ENCODE measurements at places on chromosomes 3 and 15.

GRCh38 chr15:95874637-95875036 is 455.9 kb upstream of the NR2F2 start:
- no peak for DNase-seq

DNA sequence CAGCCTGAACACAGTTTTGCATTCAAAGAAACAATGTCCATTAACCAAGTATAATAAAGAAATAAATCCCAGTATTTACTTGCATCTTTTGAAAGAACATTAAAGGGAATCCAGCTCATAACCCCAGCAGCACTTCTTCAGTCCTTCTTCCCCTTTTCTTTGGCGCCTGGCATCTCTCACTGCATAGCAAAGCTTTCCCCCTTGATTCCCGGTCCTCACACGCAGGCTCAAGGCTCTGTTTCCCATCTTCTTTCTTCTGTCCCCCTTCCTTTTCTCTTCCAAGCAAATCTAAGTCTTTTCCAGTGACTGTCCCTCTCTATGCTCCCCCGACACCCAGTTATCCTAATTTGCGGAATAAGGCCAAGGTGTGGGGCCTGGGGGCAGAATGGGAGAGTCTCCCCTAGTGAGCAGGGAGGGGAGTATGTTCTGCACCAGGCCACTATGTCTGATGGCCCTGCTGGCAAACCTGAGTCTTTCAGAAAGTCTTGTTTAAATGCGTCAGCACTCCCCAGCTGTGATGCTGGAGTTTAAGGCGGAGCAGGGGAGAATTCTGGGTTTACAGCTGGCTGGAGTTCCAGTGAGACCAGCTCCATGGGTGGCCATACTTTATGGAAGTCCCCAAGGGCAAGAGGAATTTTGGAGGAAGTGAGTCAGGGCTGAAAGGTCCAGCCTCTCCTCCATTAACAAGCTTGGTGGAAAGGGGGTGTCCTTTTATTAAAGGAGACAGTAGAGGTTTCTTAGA is 42.1 kb downstream of the GOLGA6A start:
- DNase-seq = peak; percentile 18

- DNase-seq = no peak
Observed at GRCh38 chr15:90178468-90179435, 22.4 kb upstream of the SEMA4B start.

DNA sequence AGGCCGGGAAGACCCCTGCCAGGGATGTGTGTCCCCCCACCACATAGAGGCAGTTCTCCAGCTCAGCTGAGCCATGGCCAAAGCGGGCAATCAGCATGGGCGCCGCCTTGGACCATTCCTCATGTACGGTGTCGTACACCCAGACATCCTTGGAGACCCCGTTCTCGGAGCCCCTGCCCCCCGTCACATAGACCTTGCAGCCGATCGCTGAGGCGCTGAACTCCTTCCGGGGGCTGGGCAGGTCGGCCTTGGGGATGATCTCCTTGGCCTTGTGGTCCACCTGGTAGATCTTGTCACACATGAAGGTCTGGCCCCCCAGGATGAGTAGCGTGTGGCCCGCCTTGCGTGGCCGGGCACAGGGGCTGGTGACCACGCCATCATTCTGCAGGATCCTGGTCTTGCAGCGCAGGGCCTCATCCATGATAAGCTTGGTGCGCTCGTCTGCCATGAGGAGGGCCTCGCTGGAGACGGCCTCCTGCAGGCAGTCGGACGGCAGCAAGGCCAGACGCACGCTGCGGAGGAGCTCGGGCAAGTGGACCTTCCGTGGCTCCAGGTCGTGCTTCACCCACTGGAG is 26.0 kb downstream of the KLHL25 start:
- DNase-seq = no peak

GRCh38 chr3:73187328-73187727 is 125.9 kb downstream of the EBLN2 start:
- no peak for DNase-seq

GRCh38 chr3:142586803-142587406 is 8.4 kb upstream of the ATR start:
- peak; percentile 28 for DNase-seq

GRCh38 chr3:50254577-50255250 is 14.2 kb upstream of the SEMA3B start:
- no peak for DNase-seq

- DNase-seq = no peak
Observed at GRCh38 chr3:54713031-54713430, 214.8 kb downstream of the LRTM1 start.

DNA sequence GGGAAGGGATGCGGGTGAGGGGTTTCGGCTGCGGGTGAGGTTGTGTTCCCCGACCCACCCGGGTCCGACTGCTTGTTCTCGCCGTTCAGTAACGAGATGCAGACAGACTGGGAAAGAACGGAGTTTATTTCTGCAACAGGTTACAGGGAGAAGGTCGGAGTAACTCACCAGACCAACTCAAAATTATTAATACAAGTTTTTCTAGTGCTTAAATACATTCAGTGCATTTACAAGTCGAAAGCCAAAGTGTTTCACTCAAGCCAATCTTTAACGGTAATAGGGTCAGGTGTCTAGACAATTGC is 492 bp upstream of the HIGD1A start:
- DNase-seq = no peak

DNA sequence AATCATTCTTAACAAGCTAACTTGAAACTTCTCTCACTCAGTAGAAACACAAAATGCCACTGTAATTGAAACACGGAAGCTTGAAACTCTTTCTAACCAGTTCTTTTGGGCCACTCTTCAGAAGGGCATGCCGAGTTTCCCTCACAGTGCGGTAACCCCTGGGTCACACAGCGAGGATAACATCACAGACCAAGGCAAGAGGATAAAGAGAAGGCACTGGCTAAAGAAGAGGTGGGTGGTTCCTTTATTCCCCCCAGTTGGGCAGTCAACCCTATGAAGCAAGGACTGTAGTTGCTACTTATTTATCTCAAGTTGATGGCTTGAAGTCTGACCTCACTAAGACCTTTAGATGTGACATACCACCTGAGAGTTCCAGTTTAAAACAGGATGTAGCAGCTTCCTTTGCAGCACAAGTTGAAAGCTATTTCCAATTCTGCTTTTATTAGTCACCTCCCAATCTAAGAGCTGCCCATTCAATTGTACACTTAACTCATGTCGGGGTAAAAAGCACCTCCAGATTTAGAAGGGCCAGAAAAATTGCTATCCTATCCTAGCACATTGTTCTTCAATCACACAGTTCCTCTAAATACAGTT is 272.4 kb downstream of the TIGIT start:
- no peak for DNase-seq

DNA sequence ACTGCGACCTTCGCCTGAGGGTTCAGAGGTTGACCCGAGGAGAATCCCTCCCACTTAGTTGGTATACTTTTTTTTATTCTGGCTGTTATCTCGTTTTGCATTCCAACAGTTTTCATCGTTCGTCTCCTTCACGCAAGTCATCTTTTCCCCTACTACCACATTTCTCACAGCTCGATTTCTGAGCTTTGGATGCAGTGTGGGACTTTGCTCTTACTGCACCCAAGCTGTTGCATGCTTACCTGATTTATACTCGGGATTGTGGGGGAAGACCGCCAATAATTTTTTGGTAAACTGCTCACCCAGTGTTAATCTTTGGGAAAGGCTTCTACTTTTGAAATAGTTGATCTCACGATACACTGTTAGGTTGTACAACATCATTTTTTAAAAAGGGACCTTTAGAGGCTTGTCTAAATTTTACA is 702 bp downstream of the TBC1D23 start:
- no peak for DNase-seq

GRCh38 chr3:72820415-72820814 is 27.8 kb downstream of the SHQ1 start:
- no peak for DNase-seq

- no peak for DNase-seq
Observed at GRCh38 chr3:25460751-25461150, 32.7 kb downstream of the RARB start.

DNA sequence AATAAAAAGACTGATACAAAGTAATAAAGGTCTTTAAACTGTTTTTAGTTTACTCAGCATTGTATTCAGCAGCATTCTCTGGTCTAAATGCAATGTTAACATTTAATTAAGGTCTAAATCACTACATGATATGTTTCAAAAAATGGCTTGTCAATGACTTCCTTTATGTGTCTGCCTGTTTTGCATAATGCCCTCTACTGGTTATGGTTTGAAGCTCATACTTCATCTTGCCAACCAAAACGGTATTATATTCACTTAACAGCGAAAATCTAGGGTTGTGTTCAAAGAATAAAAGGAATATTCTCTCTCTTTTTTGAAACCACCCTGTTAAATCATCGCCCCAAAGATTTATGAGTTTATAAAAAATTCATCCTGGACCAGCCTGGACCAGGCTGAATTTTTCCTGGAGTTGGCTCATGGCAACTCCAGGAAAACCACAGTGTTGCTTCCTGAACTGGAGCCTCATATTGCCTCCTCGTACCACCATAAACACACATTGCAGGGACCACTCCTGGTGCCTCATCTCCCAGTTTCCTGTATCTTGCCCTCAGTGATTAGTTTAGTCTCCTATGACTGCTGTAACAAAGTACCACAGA is 6.7 kb upstream of the NCEH1 start:
- no peak for DNase-seq

DNA sequence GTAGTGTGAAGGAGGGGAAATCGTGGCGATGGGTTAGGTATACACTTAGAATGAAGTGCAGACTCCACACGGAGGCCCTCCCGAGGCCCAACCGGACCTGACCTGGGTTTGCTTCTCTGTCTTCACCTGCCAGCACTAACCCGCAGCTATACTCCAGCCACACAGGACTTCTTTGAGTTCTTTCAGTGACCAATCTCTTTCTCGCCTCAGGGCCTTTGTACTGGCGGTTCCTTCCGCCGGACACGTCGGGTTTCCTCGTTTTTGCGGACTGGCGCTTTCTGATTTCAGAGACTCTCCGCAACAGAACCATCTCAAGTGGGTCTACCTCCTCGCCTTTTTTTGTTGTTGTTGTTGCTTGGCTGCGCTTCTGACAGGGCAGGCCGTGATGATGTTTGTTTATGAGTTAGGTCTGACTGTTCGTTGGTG is at the start of gene NEIL1:
NEIL1 (plus strand) TSS at position 244 of the 426 bp plus-strand sequence. CDS start 1,867 bp downstream, outside the sequence.
- DNase-seq = no peak

GRCh38 chr15:43974852-43975251 is 148.1 kb downstream of the WDR76 start:
- no peak for DNase-seq

GRCh38 chr3:35616346-35616745 is 23.0 kb upstream of the ARPP21 start:
- no peak for DNase-seq

DNA sequence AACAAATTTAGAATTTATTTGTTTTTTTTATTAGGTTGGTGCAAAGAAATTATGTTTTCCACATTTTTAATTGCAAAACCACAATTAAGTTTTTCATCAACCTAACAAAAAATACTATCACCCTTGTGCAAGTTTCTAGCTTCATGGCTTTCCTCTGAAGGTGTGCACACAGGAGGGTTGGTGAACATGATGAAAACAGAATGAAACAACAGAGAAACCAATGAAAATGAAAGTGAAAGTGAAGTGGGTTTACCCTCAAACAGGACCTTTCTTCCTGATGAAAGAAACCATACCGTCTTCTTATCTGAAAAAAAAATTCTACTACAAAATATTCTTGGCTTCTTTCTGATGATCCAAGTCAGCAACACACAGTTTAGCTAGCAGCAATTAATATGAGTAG is 71.9 kb upstream of the FEZF2 start:
- no peak for DNase-seq

GRCh38 chr3:143119974-143120715 is 574 bp downstream of the CHST2 start:
- peak; percentile 65 for DNase-seq

DNA sequence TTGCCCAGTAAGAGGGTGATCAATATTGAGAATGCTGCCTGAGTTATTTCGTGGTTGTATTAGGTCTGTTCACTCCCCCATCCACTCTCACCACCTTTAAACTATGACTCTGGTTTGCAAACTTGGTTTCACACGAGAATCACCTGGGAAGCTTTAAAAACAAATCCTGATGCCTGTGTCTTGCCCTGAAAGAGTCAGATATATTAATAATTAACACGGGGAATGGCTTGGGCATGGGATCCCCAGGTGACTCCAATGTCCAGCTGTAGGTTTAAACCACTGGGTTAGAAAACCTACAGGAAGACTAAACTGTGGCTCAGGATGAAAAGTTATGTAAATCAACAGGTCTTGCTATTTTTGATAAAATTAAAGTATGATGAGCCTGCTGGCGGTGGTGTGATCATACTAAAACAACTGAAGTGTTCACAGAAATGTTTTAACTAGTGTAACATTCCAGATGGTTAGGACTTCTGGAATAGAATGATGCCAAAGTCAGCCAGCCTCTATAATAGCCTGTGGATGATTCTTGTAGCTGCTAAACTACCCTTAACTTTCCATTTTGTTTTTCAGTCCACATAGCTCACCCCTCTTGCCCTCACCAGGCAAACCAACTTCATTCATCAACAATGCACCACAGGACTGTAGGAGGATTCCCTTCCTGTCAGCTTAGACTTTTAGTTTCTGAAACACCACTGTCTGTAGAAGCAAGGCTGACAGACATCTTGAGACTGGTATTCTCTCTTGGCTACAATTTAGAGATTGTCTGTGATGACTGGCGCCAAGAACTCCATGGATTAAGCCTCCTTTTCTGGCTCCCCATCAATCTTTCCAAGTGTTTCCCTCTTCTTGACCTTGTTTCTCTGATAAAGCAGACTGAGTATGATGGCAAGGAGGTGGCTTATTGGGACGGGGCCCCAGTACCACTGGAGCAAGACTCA is 119.1 kb upstream of the ADAMTS9 start:
- DNase-seq = no peak
